Bone marrow (tissue), 2 donors: ENCODE measurements at places on chromosomes 7 and 10.

DNA sequence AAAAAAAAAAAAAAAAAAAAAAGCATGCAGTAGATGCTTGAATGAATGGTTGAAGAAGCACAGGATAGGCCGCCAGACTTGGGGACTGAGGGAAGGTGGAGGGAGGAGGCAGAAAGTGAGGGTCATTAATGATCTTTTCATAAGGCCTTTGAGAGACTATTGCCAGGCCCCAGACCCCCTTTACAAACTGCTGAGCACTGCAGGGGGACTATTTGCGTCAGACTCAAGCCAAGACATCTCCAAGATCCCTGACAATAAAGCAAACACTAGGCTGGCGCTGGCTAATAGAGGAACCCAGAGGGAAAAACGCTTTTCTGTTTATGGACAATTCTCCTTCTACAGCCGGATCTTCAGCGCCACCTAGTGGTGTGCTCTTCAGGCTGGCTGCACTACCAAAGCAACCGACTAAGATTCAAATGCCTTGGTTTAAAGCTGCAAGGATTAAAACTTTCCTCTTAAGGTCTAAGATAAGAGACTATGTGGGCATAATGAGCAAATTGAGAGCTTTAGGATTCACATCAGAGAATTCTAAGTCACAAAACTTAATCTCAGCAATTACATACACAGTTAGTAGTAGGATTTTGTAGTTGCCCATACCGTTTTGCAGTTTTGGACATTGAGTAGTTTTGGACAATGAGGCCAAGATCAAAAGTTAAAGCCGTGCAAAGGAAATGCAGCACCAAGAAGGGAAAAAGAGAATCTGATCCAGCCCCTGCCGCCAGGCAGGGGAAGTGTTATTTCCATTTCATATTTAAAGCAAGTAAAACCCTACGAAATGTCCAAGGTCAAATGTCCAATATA lies 17.9 kb upstream of the AGK start:
- DNase-seq: peak; percentile 62

DNA sequence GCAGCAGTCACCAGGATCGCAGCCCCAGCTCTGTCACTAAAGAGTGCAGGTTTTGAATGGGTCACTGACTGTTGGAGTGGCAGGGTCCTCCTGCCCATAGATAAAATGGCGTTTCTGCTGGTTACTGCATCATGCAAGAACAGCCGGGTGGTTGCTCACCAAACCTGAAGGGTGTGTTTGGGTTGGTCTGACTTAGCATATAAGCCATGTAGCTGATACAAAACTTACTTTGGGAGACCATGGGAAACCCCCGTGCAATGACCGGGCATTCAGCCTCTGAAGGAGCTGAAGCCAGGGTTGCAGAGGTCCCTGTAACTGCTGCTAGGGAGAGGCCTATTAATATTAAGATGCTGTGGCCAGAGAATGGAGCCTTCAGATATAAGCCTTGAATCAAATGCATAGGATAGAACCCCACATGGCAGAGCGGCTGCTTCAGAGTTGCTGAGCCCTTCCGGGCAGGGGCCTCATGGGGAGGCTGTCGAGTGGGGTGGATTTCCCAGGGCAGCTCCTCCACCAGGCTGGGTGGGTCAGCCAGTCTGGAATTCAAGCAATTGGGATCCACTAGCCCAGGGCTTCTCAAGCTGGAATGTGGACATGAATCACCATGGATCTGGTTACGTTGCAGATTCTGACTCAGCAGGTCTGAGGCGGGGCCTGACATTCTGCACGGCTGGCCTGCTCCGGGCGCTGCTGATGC lies 70.9 kb upstream of the CTBP2 start:
- no peak for DNase-seq

GRCh38 chr7:88363249-88363648 lies 56.6 kb upstream of the STEAP4 start:
- DNase-seq: no peak

GRCh38 chr10:62732841-62733653 lies 71.5 kb upstream of the ADO start:
- no peak for DNase-seq

GRCh38 chr10:91198781-91199180 lies 21.7 kb upstream of the PCGF5 start:
- DNase-seq: peak; percentile 32

- DNase-seq: no peak
These were observed 723.5 kb downstream of the GRM8 start for GRCh38 chr7:126529254-126529653.

- DNase-seq: no peak
These were observed 80.4 kb downstream of the NRBF2 start for GRCh38 chr10:63213489-63213888.

DNA sequence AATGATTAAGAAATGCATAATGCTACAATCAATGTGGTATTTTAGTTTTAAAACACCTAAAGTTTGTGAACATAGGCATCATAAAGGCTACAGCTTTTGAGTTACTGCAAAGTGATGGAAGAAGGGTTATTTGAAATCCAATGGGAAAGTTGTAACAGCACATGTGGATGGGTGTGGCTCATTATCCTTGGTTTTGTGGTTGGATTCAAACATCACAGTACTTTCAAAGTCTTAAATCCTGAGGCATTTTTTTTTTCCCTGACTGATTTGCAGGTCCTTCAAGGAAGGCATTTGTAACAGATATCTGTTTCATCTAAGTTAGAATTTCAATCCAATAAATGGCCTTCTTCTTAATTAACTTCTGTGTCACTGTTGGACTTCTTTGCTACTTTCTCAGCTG lies 9.8 kb upstream of the SHTN1 start:
- DNase-seq: no peak

- no peak for DNase-seq
These were observed 447 bp upstream of the GPAM start for GRCh38 chr10:112184052-112184371.

GRCh38 chr10:119896061-119896655 lies 3.6 kb downstream of the SEC23IP start:
- DNase-seq: no peak

DNA sequence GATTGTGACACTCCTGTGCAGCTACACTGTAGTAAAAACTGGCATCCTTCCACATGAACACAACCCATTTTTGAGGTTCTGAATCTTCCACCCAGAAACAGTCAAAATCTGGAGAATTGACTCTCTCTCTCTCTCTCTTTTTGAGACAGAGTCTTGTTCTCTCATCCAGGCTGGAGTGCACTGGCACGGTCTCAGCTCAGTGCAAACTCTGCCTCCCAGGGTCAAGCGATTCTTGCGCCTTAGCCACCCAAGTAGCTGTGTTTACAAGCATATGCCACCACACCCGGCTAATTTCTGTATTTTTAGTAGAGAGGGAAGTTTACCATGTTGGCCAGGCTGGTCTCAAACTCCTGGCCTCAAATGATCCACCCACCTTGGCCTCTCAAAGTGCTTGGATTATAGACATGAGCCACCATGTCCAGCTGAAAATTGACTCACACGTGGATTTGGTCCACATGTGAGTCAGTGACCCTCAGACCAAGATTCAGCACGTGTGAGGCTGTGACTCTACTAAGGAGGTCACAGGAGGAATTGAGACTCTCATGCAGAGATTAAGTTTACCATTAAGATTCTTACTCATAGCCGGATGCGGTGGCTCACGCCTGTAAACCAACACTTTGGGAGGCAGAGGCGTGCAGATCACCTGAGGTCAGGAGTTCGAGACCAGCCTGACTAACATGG lies 12.1 kb upstream of the ZNF107 start:
- no peak for DNase-seq

DNA sequence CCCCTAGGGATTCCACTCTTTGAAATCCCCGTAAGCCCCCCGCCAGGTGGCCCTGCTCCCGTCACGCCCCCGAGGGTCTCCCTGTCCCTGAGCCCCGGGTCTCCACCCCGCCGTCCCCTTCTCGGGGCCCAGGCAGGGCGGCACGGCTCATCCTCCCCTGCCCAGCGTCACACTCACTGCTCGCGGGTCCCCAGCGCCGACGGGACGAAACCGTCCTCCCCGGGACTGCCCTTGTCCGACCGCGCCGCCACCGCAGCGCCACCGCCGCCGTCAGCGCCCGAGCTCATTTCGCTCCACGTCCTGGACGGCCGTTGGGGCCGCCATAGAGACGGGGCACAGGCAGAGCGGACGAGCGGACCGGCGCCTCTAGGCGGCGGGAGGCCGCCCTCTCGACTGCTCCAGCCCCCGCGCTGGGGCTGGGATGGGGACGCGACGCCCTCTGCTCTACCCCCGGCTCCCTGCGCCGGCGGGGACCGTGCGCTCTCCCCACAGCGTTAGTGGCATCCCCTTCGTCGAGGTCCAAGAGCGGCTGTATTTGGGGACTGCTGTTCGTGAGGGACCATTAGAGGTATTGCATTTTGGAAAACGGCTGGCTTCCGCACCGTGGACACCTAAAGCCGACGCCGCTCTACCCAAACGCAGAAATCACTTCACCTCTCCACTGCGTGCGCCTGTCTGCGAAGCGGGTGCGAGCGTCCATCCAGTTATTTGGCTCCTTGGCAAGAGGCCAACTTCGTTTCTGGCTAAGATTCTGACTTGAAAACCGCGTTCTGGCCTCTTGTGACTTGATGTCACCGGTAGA lies at the start of gene EEF1AKMT2:
Gene EEF1AKMT2 (minus strand): TSS at position 341 of the 802 bp plus-strand sequence. CDS start 54 bp downstream, at position 287.
- DNase-seq: peak; percentile 68

- no peak for DNase-seq
These were observed 79.1 kb downstream of the MGMT start for GRCh38 chr10:129546106-129546505.

DNA sequence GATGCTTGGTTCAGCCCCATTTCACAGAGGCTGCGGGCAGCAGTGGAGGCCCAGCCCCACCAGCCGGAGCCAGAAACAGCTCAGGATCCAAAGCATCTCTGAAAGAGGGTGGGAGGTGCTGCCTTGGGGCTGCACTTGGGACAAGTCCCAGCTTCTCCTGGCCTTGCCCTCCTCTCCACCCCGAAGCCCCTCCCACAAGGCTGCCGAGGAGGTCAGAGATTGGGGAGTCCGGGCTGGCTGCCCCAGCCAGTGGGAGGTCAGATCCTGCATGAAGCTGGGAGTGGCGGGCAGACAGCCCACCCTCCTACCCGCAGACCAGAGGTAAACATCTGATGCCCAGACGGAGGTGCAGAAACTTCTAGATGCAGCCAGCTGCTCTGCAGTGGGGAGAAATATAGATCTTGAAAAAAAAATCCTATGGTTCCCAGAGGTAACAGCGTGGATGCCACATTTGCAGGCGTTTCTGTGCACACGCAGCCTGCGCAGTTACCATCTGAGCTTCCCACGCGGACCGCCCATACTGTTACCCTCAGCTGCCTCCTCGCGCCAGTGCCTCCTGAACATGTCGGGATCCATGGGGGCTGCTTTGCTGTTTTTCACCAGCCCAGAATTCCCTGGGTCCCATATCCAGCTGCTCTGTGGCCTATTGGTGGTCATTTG lies 36.9 kb upstream of the GNA12 start:
- DNase-seq: no peak

DNA sequence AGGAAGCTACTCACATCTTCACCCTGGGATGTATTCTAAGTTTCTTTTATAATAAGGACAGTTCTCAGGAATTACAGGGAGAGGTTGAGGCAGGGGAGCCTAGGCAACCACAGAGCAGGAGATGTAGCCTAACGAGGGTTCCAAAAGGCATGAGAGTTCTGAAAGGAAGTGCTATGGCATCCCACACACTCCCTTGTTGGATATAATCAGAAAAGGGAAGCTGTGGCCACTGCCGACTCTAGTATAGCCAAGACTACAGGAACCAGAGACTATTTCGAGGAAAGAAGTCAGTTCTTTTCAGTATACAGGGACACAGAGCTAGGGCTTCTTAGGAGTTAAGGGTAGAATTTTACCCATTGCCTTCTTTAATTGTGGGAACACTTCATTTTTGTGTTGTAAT lies 11.0 kb downstream of the PRR15 start:
- no peak for DNase-seq

GRCh38 chr10:71554671-71555070 lies 158.0 kb downstream of the CDH23 start:
- DNase-seq: no peak

DNA sequence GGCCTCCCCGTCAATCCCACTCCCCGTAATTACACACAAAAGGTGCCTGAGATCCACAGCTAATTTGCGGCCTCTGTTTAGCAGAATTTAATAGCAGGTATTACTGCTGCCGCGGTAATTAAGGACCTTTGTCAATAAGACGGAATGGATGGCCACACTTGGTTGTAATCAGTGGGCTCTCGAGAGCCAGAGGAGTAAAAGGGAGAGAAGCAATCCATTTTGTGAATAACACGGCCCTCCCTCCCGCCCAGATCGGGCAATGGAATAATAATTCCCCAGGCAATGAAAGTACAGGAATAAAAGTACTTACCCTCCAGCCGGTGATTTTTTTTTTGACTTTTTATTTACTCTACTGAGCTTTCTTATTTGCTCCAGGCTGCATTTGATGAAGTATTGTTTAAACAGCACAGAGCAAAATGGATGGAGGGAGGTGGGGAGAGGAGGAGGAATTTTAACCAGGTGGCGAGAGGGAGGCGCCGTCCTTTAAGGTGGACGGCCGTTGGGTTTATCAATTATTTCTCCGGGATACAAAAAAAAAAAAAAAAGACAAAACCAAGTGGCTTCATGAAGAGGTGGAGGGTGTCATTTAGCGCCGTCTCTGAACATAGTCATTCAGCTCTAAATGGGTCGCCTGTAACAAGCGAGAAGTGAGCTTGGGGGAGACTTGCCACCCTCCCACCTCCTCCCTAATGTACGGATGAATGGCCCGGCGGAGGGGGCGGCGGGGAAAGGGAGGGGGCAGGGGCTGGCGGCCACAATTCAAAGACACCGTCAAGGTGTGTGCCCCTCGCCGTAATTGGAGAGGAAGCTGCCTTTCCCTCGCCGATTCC lies 120.3 kb downstream of the BUB3 start:
- no peak for DNase-seq

GRCh38 chr10:92011560-92012214 lies 88.1 kb downstream of the BTAF1 start:
- peak; percentile 3 for DNase-seq

GRCh38 chr10:124746992-124747391 lies 2.8 kb upstream of the FAM53B start:
- DNase-seq: no peak

- no peak for DNase-seq
These were observed 24.2 kb downstream of the CRTAC1 start for GRCh38 chr10:98006266-98006665.

DNA sequence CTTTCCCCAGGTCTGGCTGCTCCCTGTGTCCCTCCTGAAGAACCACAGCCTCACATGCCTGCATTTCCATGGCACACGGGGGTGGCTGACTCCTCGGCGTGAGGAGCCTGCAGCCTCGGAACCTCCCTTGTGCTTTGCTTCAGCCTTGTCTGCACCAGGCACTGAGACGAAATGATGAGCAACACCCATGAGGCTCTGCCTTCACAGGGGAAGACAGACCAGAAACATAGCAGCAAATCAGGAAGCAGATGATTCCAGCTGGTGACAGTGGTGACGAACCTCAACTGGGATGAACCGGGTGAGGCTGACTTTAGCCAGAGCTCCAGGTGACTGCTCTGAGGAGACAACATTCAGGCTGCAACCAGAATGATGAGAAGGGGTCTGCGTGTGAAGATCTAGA lies 84.5 kb upstream of the SMNDC1 start:
- no peak for DNase-seq

- DNase-seq: no peak
These were observed 167.0 kb downstream of the PON1 start for GRCh38 chr7:95157381-95157780.

DNA sequence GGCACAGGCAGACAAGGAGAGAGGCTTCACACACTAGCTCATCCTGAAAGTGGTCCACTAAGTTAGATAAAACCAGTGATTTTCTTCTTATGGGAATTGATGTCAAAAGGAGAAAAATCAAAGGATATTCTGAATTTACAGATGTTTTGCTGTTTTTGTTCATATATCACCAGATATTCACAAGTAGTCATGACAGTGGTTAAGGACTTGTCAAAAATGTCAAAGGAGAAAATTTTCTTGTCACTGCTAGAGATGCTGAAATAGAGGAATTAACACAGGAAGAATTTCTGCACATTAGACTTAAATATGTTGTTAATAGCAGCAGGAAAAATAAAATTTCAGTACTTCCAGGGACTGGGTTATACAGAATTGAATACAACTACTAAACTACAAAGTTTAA lies 78.3 kb downstream of the PRTFDC1 start:
- no peak for DNase-seq
